Stromal cell of bone marrow (primary cell): ENCODE measurements at places on chromosomes 11 and 22.

- DNase-seq: no peak
Measured at GRCh38 chr11:66124564-66124963, 54.5 kb downstream of the PACS1 start.

GRCh38 chr11:117816151-117816741 is 8.3 kb downstream of the FXYD2 start:
- DNase-seq: peak; percentile 29

DNA sequence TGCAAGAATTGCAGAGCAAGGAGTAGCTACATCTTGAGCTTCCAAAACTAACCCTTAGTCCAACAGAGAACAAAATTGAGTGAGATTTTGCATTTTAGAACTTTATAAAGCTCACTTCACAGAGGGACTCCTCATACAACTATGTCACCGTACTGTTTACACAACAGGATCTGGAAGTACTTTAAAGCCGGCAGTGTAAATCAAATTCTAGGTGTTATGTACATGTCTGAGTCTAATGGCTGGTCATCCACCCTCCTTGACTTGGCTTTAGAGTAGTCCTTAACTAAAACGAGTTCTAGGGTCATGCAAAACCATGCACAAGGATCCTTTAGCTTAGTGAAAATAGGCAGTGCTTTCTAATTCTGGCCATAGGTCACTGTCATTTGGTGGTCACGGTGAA is 23.5 kb downstream of the IRAG1 start:
- no peak for DNase-seq

DNA sequence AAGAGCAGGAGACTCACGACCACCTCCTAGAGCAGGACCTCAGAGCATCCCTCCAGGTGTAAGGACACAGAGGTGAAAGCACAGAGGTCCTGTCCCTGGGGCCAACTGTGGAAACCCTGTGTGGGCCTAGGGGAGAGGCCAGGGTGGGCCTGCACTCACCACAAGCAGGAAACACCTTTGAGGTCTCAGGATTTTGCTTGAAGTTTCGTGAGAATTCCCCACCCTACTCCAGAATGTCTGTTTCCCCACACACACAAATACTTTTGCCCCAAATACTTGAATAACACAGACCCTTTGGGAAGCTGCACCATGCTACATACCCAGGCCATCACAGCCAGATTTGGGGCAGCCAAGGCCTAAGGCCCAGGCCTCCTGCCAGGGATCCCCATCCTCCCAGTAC is 18.1 kb downstream of the SLC43A3 start:
- DNase-seq: no peak

DNA sequence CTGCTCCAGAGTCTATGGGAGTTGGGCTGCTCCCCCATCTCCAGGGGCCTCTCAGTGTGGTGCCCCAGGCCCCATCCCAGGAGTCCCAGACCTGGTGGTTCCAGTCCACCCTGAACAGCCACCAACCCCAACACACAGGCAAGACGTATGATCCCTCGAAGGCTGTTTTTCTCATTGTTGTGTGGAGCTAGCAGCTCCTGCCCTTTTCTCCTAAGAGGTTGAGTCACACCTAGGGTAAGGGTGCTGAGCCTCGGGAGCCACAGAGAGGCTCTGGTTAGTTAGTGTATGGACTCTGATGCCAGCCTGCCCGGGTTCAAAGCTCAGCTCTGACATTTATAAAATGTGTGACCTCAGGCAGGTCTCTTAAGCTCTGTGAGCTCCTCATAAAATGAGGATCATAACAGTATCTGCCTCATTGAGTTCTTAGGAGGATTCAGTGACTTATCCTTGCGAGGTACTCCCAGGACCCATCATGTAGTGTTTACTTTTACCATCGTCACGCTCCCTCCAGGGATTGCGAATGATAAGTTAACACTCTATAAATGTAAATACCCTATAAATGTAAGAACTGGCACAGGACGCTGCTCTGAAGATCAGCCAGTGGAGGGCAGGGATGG is 47.2 kb downstream of the FBLN1 start:
- no peak for DNase-seq
